ENCODE measurements at places on chromosomes 6 and 20. TPM values are rescaled to one million over a fixed set of nuclear protein-coding genes. Genes with fewer than 3 reads are reported as not detected.
A peak's percentile ranks its signal among the peaks of the same experiment; 100 is the strongest.

DNA sequence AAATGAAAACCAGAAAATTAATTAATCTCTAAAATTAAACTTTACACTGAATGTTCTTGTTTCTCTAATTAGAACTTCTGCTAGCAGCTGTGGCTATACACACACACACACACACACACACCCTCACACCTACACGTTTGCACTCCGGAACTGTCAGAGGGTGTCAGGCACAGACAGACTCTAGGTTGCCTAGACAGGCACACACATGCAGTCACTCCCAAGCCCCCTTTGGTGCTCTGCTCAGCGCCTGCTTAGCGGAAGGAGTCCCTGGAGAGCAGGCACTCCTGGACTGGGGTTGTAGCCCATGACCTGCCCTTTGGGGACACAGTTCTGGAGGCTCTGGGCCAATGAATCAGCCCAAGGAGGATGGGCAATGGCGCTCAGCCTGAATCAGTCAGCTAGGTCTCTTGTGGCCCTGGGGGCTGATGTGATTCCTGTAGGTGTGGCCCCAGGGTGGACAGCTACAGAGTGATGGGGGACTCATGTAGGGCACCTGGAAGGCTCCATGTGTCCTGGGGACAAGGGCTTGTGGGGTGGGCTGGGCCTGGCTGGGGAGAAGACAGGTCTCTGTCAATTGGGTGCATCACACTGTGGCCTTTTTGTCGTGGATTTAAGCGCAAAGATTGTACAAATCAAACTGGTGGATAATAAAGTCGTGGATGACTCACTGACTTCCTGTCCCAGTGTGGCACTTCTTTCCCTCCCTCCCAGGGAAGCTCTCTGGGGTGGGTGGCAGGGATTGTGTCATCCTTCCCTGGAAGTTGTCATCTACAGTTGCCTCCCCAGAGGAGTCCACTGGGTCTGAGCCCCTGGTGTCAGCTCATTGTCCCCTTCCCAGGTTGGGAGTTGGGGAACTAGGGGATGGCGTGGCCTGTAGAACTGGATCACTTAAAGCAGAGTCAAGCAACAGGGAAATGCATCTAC, 8.8 kb downstream of the TMEM151B start:
- DNase-seq: no peak

Gene ME1
- polyA plus RNA-seq: 11.3 TPM

Gene RIPOR3
- 1.2 TPM for polyA plus RNA-seq

Gene TUBB1
- not detected for polyA plus RNA-seq

DNA sequence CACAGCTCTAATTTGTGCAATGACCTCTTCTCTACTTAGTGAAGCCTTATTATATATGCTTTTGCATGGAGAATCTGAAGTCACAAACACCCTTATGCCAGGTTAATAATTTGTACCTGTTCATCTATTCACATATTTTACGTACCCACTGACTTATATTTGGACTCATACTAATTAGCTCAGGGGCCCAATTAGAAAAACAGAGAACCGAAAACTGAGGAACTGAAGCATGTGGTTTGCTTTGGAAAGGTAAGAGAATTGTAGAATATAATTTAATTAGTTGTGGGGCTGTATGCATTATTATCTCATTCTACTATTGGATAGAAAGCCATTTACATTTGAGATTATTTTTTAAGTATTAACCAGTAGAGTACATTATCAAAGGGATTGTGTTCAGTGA, 805.9 kb upstream of the CITED2 start:
- DNase-seq: no peak

- DNase-seq: no peak
Measured at GRCh38 chr6:45895569-45895968, 120.1 kb downstream of the CLIC5 start.

DNA sequence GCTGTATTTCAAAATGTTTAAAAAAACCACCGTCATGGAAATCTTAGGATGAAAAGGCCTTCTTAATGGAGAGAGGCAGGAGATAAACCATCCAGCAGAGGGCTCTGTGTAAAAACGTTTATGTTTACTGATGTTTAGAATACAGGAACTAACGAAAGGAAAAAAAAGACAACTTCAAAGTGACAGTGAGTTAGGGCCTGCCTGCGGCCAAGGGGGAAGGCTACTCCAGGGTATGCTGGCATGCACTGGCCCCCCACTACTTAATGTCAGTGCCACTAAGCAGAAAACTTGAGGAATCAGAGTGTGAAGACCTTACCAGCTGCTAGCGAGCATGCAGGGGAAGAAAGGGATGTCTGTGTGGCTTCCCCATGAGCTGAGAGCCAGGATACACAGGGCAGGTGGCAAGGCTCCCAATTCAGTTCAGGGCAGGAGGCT, 47.7 kb downstream of the AKAP7 start:
- no peak for DNase-seq

- peak; percentile 73 for DNase-seq
Measured at GRCh38 chr6:111555036-111555435, 50.6 kb downstream of the TRAF3IP2 start.

Measured in BJ (cell line).